ENCODE measurements at places on chromosomes 13 and 19.

DNA sequence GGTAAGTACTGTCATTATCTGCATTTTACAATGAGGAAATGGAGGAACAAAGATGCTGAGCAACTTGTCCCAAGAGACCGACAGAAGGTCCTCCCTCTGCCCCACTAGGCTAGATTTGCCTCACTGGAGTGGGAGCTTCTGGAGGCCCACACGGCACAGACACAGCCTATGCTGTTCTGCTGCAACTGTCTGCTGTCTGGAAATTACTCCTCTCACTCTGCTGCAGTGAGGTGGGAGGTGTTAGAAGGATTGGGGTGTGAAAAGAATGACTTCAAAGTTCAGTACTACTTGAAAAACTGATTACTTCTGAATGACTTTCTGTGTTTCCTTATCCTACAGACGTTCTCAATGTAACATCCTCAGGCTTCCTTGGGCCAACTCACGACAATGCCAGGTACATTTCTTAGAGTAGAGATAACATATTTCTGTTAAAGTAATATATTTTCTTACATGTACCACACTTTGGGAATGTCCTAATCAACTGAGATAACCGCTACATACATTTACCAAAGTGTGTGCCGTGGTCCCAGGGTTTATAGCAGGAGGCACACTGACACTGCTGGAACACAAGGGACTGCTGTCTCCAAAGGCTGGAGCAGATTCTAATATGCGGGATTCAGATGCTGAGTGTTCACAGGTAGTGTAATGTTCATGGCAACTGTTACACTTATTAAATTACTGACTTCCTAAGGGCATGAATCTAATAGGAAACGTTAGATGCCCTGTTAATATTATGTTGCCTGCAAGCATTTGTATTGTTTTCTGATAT lies 53.5 kb upstream of the WASF3 start:
- no peak for DNase-seq

DNA sequence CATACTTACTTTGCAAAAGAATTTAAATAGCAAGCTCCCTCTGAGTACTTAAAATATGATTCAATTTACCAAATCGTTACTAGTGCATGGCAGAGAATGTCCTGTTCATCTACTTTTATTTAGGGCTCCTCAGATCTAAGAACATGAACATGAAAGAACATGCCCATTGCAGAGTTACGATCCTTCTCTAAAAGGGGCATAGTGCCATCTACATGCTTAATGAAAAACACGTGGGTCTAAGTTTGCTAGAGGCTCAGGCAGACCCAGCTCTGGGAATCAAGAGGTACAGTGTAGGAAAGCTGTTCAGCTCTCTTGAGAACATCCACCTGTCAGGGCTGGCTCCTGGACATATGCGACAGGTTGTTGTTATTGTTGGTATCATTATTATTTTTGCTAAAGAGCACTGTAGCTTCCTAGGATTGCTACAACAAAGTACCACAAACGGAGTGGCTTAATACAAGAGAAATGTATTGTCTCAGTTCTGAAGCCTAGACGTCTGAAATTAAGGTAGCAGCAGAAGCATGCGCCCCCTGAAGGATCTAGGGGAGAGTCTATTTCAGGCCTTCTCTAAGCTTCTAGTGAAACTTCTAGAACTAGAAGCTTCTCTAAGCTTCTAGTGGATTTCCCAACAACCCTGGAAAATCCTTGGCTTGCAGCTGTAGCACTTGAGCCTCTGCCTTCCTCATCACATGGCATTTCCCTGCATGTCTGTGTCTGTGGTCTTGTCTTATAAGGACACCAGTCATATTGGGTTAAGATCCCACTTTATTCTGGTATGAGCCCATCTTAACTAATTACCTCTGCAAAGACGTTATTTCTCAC lies 133.9 kb downstream of the DCT start:
- DNase-seq, result peak; percentile 38

- DNase-seq, result no peak
Observed at GRCh38 chr19:19656451-19657396, 6.8 kb downstream of the ATP13A1 start.

- peak; percentile 64 for DNase-seq
Observed at GRCh38 chr19:29528350-29528945, 2.7 kb downstream of the VSTM2B start.

- DNase-seq, result no peak
Observed at GRCh38 chr13:97313551-97314260, 91.6 kb downstream of the MBNL2 start.

DNA sequence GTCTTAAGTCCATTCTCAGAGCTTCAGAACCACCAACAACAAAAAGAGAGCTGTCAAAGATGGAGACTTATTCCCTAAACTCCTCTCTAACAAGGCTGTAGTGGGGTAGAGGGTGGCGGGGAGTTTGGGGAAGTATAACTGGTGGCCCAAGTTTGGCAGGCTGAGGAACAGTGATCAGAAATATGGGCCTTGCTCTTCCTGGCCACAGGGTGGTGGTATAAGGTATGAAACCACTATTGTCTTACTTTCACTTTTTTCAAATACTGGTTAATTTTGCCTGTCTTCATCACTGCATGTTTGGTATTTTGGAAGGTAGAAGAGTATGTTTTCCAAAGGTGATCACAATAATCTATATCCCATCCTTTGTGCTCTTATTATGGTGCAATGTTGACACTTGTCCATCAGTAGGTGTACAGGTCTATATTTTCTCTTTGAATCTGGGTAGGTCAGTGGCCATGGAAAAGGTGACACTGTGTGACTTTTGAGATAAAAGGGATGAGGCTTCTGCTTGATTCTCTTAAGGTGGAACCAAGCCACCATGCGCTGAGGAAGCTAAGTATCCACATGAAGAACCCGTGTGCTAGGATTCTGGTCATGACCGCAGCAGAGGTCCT lies 23.2 kb upstream of the GPC5 start:
- peak; percentile 43 for DNase-seq

DNA sequence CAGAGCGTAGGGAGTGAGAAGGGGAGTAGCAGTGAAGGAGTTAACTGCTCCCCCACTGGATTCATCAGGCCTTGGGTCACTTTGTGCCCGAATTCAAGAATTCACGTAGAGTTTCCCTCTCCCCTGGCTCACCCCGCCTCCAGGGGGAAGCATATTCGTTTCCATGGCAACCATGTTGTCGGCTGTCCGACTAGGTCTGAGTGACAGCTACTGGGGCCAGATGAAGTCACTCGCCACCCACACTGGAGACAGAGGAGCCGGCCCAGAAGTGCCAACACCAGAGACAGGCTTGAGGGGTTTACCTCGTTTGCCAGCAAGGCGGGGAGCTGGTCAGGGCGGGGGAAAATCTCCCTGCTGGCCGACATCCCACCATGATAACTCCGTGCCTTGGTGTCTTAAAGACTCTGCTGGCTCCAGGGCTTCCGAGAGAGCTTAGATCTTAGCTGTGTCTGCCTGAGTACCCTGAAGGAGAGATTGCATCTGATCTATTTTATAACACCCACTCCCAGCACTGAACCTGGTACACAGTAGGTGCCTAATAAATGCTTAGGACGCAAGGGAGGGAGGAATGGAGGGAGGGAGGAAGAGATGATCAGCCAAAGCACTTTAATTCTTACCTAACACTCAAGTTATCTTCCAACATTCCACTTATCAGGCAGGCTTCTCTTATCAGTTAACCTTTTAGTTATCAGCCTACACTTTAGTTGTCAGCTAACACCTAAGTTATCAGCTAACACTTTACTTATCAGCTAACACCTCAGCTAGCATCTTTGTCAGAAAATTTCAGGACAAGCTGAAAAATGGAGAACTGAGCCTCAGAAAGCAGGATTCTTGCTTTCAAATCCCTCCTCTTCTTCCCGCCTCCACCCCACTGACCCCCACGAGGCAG lies 57.2 kb upstream of the ZNRF4 start:
- peak; percentile 46 for DNase-seq

DNA sequence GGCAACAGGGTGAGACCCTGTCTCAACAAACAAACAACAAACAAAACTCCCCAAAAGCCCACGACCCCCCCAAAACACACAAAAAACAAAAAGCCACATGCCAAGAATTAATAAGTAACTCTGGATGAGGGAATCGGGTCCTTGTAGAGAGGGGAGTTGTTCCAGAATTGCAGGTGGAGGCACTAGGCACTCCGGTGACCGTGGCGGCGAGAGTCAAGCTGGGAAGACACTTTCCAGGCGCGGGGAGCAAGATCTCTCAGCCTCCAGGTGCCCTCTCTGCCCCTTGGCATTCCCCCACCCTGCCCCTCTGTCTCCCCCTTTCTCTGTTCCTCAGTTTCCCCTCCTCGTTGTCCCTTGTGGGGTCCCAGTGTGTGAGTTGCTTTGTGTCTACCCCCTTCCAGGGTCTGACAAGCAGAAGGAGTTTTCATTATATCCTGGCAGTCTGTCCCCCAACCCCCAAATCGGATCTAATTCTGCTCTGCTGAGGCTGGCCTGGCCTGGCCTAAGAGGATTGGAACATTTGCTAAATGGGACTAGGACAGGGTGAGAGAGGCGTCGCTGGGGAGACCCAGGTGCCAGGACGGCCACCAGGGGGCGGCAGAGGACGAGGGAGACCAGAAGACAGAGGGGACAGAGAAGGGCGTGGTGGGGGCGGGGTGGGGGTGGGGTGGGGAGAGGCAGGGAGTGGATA lies 8.3 kb upstream of the CRX start:
- DNase-seq, result peak; percentile 69

GRCh38 chr13:33560726-33561125 lies 257.2 kb upstream of the RFC3 start:
- no peak for DNase-seq

DNA sequence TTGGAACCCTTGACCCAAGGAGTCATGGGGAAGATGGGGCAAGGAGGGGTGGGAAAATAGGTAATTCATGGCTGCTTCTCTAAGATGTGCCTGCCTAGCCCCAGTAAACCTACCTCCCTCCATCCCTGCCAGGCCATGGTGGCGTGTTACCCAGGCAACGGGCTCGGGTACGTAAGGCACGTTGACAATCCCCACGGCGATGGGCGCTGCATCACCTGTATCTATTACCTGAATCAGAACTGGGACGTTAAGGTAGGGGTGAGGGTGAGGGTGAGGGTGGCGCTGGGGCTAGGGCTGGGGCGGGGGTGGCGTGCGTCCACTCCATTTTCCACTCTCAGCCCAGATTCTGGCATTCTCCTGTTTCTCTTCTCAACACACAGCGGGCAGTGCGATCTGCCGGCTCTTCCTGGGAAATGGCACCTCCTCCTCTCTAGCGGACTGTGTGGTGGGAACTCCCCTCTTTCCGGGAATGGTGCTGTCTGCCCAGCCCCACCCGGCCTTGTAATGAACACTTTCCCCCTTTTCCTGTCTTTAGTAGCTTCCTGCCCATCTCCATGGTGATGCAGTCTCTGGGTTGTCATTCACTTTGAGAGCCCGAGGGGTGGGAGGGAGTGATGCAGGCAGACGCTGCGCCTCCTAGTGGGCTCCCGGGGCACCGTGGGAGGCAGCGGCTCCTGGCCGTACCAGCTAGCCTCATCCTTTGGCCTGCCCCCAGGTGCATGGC lies 7.6 kb downstream of the EGLN2 start:
- DNase-seq, result peak; percentile 86

- no peak for DNase-seq
Observed at GRCh38 chr13:33193428-33193974, 92.1 kb downstream of the STARD13 start.

DNA sequence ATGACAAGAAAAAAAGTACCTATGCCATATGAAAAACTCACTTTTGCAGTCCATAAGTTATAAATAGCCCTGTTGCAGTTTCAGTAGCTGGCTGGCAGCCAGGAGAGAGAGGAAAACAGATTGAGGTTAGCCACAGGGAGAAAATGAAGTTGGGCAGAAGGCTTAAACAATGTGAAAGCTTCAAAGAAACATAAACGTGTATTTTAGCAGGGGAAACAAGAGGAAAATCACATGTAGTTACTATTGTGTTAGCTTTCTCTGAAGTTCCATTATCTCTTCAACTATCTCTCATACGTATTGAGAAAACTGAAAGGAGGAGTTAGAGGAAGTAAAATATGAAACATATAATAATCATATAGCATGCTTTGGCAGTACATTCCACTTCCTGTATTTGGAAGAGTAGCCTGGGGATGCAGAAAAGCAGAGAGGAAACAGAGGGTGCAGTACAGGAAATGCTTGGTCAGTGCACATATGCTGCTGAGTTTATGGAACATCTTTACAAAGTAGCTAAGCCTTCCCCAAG lies 1551.1 kb downstream of the EFNB2 start:
- DNase-seq, result peak; percentile 12

- peak; percentile 9 for DNase-seq
Observed at GRCh38 chr19:58227964-58228584, 640 bp upstream of the ZNF544 start.

GRCh38 chr19:49596407-49596806 lies 5.4 kb downstream of the PRR12 start:
- DNase-seq, result no peak

- DNase-seq, result peak; percentile 82
Observed at GRCh38 chr19:18594096-18594823, 5.7 kb downstream of the REX1BD start.

GRCh38 chr19:13014101-13014920 lies 19.0 kb downstream of the NFIX start:
- no peak for DNase-seq

DNA sequence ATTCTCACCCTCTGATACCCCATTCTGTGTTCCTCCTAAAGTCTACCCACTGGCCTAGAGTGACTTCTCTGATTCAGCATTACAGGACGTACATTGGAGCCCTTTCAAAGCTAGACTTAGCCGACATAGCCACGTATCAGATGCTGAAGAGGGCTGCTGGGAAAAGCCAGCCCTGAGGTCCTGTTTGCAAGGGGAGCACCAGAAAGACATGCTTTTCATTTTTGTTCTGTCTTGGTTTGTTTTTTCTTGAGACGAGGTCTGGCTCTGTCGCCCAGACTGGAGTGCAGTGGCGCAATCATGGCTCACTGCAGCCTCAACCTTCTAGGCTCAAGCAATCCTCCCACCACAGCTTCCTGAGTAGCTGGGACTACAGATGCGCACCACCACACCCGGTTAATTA lies 6.3 kb upstream of the ZSWIM4 start:
- peak; percentile 34 for DNase-seq

Data from ELR (cell line).